Stimulated activated CD4-positive, alpha-beta T cell treated with anti-CD3 and anti-CD28 coated beads, Interleukin-1b, Interleukin-23, amount 100 ng/mL, for 24 hours (primary cell): ENCODE measurements at places on chromosomes 12 and 14.

GRCh38 chr12:52749827-52750226 lies 27.3 kb downstream of the KRT76 start:
- no peak for DNase-seq

GRCh38 chr12:121167232-121167820 lies 34.6 kb downstream of the P2RX7 start:
- no peak for DNase-seq

- DNase-seq = no peak
Measured at GRCh38 chr14:23555533-23555881, 564 bp upstream of the THTPA start.

DNA sequence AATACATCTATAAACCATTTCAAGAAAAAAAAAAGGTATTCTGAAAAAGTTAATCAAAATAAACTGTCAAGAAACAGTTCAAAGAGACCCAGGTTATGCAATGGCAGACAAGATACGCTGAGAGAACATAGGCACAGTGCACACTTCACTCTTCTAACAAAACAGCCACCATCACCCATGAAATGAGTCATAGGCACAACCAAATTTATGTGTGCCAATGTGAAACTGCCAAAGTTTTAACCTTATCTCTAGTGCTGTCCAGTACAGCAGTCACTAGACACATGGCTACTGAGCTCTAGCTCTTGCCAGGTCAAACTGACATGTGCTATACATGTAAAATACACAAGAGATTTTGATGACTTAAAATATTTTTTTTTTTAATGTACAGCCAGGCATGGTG lies 1.4 kb downstream of the CEP128 start:
- DNase-seq = no peak

DNA sequence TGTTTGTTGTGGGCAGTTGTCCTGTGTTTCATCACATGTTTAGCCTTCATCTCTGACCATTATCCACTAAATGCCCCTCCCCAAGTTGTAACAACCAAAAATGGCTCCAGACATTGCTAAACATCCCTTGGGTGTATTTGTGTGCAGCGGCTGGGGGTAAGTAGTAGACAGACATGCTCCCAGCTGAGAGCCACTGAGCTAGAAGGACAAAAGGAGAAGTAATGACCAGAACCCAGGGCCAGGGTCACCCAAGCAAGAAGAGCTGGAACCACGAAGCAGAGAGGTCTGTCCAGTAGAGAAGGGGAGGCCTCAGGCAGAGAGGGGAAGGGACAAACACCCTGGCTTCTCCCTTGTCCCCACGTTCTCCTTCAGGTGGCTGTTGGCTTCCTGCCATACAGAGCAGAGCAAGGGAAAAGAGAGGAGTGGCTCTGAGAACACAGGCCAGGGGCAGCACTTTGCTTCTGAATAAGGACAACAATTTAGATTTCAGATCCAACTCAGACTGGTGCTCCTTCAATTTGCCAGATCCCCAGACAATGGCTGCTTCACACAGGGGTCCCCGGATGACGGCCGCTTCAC lies 55.2 kb downstream of the NDUFA12 start:
- DNase-seq = no peak
